ENCODE measurements at places on chromosomes 3 and 15.

DNA sequence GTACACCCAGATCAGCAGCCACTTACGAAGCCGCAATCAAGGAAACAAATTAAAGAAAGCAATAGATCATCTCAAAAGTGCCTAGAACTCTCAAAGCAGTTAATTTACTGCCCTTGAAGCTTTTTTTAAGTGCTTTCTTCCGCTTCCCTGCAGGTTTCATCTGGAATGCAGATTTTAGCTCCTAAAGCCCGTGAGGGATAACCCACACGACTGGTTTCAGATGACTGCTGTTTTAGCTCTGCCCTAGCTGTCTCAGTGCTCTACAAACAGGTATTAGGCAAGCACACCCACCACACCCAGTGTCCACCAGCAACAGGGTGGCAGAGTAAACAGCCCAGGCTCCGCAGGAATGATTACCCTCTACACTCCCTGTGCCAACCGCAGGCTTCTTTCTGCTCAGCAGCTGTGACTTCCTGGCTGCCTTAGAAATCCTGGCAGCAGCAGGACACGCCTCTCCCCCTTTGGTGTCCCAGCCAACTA is 126.0 kb downstream of the FMN1 start:
- DNase-seq, result no peak

GRCh38 chr15:73524919-73525318 is 82.0 kb downstream of the REC114 start:
- DNase-seq, result no peak

DNA sequence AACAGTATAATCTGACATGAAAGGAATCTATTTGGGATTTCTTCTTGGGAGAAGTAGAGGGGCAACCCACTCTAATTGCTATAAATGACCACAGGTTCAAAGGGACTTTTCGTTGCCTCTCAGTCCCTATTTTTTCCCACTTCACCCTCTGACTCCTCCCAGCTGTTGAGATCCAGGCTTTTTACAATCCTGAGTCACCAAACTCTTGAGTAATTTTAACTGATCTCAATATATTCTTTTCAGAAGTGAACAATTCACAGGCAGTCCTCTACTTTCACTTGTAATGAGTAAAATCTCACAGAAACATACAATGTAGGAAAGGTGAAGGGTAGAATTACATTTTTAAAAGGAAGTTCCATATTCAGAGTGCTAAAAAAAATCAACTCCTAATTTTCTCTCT is 44.6 kb downstream of the EIF4E3 start:
- no peak for DNase-seq

DNA sequence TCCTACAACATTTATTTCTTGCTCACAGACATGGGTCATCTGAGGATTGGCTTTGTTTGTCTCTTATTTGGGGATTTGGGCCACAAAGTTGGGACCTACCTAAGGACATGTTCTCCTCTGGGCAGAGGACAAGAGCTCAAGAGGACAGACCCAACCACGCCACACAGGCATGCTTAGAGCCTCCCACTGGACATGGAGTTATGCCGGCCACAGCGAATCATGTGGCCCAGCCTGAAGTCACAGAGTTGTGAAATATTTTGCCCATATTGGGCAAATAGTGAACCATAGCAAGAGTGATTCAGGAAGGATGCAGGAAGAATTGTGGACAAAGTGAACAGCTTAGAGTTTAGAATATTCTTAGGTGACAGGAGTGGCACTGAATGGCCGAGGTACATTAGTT is 9.9 kb downstream of the TRAK1 start:
- no peak for DNase-seq

DNA sequence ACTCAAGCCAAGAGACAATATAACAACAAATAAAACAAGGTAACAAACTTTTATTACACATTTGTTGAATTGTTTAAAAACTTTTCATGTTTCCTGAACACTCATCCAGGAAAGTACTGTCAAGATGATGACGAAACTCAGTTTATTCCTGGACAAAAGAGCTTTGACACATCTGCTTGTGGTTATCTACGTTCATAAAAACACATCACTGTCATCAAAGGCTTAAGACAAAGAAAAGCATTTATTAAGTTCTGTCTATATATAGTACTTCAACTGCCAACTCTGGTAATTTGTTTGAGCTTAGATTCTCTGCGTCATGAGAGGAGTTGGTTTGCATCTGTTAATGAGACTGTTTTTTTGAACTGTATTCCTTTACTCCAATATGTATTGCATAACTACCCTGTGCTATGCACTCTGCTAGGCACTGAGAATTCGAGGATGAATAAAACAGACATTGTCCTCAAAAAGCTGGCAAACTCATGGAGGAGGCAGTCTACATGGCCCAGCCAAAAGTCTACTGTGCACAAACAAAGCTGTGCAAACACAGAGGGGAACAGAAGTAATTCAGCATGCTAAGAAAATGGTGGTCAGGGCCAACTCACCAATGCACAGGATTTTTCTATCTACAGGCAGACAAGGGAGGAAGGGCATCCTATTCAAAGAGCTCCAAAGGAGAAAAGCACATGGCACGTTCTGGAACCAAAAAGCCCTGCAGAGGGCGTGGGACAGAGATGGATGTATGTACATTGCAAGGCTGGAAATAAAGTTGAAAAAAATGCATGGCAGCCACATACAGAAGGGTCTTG is 21.5 kb downstream of the PLD1 start:
- DNase-seq, result no peak

DNA sequence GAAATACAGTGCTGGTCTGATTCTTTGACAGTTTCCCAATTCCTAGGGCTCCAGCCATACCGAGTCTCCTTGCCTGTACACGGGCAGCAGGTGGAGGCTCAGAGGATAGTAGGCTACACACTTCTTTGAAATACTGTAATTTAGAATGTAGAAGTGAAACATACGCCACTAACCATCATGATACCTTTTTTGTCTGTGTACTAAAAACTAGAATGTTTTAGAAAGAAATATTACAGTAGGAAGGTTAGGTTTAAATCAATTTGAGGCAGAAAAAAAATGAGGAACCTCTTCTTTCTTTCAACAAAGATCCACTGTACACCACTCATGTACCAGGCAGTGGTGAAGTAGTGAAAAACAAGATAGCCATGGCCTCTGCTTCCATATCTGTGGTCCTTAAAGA is 354.7 kb downstream of the MCTP2 start:
- no peak for DNase-seq

DNA sequence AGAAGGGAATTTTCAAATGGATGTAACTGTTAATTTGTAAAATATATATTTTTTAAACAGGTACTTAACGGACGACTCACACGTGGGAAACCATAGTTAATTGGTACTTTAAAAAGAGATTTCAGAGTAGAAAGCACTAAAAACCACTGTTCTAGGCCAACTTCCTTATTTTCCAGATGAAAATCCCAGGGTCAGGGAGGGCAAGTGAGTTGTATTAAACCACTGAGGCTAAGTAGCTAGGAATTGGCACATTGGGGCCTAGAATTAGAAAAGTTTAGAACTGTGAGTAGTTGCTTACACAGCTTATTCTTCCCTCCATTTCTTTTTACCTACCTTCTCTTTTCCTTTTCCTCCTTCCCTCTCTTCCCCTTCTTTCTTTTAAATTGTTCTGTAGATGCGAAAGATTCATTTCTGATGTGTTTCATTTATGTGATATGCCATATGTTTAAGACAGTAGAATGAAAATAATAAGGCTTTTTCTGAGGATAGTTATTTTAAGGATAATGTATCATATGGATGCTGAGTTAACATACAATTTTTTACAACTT is 4.1 kb upstream of the UTS2B start:
- DNase-seq, result no peak

- no peak for DNase-seq
These were observed 31.2 kb downstream of the WNT5A start for GRCh38 chr3:55455915-55456314.

DNA sequence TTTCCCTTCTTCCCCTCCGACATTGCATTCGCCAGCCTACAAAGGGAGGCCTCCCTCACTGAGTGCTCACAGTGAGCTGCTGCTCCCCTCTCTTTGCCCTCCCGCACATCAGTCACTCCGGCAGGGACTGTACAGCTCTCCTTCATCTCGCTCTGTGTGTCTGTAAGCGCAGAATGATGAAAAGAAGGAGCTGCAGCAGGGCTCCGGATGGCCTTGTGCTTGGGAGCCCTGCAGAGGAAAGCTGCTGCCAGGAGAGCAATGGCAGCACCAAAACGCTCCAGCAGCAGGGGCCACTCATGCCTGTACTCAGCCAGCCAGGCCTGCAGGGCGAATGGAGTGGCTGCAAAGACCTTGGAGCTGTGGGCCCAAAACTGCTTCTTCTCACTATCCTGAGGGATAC is 107.0 kb upstream of the NSMCE3 start:
- DNase-seq, result no peak

GRCh38 chr3:142947799-142948575 is 15.5 kb downstream of the PAQR9 start:
- no peak for DNase-seq
